ENCODE measurements at places on chromosomes 7 and 10. TPM values are rescaled to one million over a fixed set of nuclear protein-coding genes. Genes with fewer than 3 reads are reported as not detected.

The DGKI gene
- total RNA-seq: 0.70 TPM

The NPSR1 gene
- total RNA-seq: not detected

The PGAM2 gene
- total RNA-seq: not detected

The FZD8 gene
- total RNA-seq: 4.0 TPM

The GCC1 gene
- 19.5 TPM for total RNA-seq

The LRIT1 gene
- total RNA-seq: not detected

The ACTL6B gene
- total RNA-seq: not detected

The INPP5F gene
- total RNA-seq: 7.3 TPM

All from airway epithelial cell (primary cell).